Right hindlimb (tissue), 1 donor: ENCODE measurements at places on chromosomes 16 and 17.

GRCh38 chr17:68456339-68457167, 743 bp downstream of the WIPI1 start:
- peak; percentile 91 for DNase-seq

DNA sequence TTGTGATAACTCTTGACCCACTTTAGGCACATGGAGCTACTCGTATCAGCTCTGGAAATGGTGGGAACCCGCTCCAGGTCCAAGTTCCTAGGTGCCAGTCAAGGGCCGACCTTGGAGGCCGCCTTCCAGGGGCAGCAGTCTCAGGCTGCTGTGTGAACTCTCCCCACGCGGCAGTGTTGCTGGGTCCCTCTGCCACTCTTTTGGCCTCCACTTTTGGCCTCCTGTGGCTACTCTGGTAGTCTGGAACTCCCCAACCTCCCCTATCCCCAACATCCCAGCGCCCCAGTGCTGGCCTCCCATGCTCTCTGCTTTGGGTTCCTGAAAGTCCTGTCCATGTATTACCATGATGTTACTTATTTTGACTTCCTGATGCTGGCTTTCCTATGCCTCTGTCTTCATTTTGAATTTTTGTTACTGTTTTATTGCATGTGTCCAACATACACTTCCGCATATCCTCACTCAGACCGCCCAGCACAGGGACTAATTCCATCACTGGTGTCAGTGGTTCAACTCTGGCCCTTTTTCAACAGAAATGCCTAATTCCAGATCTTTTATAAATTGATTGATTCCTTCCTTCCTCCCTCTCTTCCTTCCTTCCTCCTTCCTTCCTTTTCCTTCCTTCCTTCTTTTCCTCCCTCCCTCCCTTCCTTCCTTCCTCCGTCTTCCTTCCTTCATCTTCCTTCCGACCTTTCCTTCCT, 44.1 kb downstream of the COX4I1 start:
- no peak for DNase-seq

DNA sequence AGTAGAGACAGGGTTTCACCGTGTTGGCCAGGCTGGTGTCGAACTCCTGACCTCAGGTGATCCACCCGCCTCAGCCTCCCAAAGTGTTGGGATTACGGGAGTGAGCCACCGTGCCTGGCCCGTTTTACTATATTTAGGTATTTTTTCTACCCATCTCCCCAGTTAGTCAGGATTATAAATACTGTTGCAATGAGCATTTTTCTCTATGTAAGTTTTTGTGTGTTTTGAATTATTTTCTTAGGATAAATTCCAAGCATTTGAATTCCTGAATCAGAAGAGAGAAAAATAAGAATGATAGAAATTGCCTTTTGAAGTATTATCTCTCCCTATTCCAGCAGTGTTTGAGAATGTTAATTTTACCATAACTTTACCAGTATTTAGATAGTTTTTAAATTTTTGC, 36.6 kb downstream of the KIAA0513 start:
- DNase-seq = no peak

GRCh38 chr17:57945996-57946797, 9.0 kb downstream of the CUEDC1 start:
- no peak for DNase-seq

- peak; percentile 77 for DNase-seq
Observed at GRCh38 chr17:4900231-4901107, 1.1 kb downstream of the C17orf107 start.

GRCh38 chr17:21095735-21096134, 31.0 kb upstream of the DHRS7B start:
- DNase-seq = no peak

DNA sequence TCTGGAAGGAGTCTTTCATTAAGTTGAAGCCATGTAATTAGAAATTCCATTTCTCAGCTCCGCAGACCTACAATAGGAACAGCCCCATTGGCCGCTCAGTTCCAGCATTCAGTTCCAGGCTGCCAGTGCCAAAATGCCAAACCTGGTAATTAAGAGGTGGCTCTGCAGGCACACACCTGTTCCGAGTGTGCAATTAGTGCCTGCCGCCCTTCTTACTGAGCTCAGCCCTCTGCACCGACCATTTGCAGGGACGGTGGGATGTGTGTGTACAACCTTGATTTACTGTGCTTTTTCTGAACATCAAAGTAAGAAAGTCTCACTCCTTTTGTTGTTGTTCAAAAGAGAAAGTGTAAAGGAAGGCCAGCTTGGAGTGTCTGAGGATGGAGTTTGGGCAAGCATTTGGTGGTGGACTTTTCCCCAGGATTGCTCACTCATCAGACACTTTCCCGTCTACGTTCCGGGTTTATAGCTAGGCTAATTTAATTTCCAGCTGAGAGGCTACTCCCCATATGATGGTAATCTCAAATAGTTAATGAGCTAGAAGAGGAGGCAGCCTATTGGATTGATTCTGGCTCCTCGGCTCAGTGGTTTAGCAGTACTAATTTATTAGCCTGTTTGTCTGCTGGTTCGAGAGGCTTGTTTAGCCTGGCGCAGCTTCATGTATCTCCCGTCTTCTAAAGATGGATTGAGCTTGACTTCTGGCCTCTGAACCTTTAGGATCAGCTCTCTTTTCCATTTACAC, 20.0 kb downstream of the HS3ST3B1 start:
- DNase-seq = no peak

GRCh38 chr16:1258906-1259759, 3.3 kb downstream of the TPSD1 start:
- no peak for DNase-seq
